Activated gamma-delta T cell (primary cell): ENCODE measurements at places on chromosomes 1 and 21.

DNA sequence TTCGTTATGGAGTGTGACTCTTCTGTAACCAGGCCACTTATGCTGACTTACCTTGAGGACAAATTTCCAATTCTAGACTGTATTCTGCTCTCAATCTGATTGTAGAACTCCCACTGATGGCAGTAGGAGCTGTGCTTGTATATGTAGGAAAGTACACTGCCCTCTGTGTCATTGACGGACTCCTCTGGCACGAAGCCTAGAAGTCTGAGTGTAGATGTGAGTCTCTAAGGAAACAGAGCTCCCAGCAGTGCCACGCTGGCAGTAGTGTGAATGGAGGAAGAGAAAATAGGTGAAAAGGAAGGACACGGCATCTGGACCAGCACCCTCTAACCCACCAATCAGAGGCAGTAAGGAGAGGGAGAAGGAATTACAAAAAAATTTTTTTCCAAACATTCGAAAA is 130.4 kb upstream of the ADGRL2 start:
- DNase-seq, result no peak

DNA sequence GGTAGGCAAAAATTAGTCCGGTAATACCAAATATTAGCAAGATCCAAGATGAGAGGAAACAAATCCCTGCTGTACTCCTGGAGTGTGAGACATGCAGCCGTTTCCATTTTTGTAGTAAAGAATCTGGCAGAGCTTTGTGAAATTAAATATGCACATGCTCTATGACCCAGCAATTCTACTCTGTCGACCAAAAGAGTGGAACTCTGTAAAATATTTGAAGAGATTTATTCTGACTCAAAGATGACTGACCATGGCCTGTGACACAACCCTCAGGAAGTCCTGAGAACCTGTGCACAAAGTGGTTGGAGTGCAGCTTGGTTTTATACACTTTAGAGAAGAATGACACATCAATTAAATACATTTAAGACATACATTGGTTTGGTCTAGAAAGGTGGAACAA is 16.2 kb downstream of the HAX1 start:
- DNase-seq, result no peak

- DNase-seq, result no peak
Observed at GRCh38 chr1:43659212-43660166, 9.5 kb downstream of the KDM4A start.

GRCh38 chr1:2151252-2151651 is 43.3 kb downstream of the FAAP20 start:
- DNase-seq, result no peak

DNA sequence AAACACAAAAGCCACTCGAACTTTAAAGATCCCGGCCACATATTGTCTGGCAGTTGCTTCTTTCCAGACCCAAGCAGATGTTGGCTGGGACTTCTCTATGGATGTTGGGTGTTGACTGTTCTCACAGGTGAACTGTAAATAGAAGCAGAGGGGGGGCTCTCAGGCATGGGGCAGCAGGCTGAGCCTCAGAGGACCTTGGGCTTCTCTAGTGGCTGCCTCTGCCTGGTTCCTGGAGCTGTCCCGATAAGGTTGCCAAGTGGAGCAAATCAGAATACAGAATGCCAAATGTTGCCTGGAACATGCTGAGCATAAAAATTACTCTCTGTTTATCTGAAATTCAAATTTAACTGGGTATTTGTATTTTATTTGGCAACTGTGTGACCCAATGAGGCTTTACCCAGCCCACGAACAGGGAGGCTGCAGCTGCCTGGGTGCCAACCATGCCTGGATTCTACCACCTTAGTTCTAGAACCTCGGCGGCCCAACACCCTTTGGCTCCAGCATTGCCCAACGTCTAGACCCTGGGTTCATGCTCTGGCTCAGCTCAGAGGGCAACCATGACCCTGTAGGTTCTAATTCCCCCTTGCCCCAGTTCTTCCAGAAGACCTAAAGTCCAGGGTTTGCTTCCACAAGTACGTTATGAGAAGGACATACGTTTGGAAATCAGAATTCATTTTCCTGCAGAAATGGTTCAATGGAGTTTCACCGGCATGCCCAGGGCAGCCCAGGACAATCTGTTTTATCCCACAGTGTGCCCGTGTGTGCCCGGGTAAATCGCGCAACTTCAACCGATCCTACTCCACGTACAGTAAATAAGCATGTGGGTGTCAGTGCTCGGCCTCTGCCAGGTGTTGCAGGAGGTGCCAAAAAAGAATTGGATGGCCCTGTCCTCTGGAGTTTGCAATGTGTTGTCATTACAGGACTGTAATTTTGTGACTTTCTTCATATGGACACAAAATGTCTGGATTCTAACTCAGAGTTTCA is 5.4 kb upstream of the SLC45A1 start:
- no peak for DNase-seq

GRCh38 chr1:84877592-84877991 is 15.4 kb downstream of the LPAR3 start:
- DNase-seq, result no peak

GRCh38 chr1:10662824-10663677 is 133.4 kb downstream of the CASZ1 start:
- DNase-seq, result no peak

DNA sequence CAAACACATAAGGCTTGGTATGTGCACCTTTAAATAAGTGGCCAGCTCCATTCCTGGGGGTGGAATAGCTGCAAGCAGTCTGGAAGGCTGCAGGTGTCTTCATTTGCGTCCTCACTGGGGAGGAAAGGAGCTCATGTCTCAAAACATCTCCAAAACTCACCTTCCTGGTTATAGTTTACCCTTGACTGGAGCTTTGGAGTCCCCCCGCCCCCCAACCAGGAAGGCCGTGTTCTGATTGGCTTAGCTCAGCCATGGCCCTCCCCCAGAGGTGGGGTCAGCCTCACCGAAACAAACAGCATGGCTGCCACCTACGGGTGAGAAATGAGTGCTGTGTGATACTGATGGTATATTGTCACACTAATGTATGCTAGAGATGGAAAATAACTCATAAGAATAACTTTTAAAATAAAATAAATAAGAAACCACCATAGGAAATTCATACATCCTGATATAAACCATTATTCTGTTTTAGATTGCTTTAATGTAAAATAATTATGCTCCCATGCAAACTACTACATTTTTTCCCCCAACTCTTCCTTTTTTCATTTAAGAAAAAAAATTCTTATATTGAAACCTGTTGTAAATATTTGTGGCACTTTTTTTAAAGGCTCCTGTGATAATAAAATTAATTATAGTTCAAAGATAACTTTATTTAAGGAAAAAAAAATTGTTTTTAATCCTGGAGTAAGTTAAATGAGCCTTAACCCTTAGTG is 90.8 kb downstream of the ZP4 start:
- DNase-seq, result no peak

GRCh38 chr21:27061770-27062169 is 94.9 kb upstream of the ADAMTS5 start:
- no peak for DNase-seq

DNA sequence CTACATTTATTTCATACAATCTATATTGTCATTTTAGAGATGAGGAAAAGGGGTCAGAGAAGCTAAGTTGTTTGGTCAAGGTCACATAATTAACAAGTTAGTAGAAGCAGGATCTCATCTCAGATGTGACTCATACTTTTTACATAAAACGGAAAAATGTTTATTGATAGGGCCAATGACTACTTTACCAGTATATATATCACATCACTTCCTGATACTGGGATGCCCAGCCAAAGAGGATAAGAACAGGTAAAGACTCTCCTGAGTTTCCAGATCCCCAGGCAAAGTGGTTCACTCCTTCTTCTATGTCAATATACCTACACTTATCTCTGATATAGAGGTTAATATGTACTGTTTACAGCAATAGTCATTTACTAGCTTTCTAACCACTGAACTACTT is 21.0 kb downstream of the YIPF1 start:
- DNase-seq, result no peak

- DNase-seq, result no peak
Observed at GRCh38 chr21:36909423-36909822, 57.0 kb downstream of the HLCS start.

DNA sequence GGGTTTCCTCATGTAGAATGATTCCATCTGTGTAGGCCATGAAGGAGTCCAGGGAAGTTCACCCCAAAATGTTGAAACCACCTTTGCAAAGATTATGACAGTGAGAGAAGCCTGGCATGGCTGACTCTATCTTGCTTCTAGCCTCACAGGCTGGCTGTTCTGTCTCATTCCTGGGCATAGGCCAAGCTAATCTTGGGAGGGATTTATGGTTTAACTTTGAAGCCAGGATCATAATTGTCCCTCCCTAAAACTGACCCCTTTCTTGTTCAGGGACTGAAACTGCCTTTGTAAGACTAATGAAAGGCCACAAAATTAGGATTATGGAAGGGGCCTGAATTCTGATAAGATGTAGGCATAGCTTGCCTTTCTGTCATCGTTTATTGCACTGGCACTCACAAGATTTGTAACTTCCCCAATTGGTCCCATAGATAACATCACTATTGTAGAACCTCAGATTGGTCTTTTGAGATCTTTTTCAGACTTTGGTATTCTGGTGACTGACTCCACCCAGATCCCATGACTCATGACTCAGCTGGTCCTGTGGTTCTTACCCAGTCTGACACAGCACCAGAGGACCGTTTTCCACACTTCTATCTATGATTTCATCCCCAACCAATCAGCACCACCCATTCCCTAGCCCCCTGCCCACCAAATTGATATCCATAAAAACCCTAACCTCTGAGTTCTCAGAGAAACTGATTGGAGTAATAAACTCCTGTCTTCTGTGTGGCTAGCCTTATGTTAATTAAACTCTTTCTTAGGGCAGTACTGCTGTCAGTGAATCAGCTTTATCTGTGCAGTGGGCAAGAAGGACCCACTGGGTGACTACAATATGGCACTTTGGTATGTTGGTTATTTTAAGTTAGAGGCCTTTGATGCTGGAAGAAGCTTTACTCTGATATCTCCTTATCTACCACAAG is 13.6 kb upstream of the LAMTOR5 start:
- no peak for DNase-seq
